Chondrocyte (in vitro differentiated cells): ENCODE measurements at places on chromosomes 16 and 17. TPM values are rescaled to one million over a fixed set of nuclear protein-coding genes. Genes with fewer than 3 reads are reported as not detected.
A peak's percentile ranks its signal among the peaks of the same experiment; 100 is the strongest.

NECAB2 gene
- total RNA-seq = 0.40 to 0.72 TPM (median 0.58 TPM) in 3 replicates

- peaks cover 57% of the 10 kb centered on the region for H3K27me3 ChIP-seq
- no peaks in the 10 kb centered on the region for H3K4me1 ChIP-seq
- no peak overlapping the region for H3K27ac ChIP-seq
- no peak overlapping the region for H3K4me3 ChIP-seq
- DNase-seq = no peak
Observed at GRCh38 chr17:73944366-73944765, 259.1 kb upstream of the RPL38 start.

- H3K4me1 ChIP-seq = no peaks in the 10 kb centered on the region
- peak; percentile 72 for DNase-seq
- no peak overlapping the region for H3K4me3 ChIP-seq
- peaks cover 31% of the 10 kb centered on the region for H3K36me3 ChIP-seq
Observed at GRCh38 chr16:88004391-88004790, 53.2 kb downstream of the BANP start.

GRCh38 chr16:48164907-48165715 lies 9.3 kb upstream of the ABCC12 start:
- peaks cover 15% of the 10 kb centered on the region for H3K4me1 ChIP-seq
- DNase-seq = no peak
- H3K27me3 ChIP-seq = no peaks in the 10 kb centered on the region

DNA sequence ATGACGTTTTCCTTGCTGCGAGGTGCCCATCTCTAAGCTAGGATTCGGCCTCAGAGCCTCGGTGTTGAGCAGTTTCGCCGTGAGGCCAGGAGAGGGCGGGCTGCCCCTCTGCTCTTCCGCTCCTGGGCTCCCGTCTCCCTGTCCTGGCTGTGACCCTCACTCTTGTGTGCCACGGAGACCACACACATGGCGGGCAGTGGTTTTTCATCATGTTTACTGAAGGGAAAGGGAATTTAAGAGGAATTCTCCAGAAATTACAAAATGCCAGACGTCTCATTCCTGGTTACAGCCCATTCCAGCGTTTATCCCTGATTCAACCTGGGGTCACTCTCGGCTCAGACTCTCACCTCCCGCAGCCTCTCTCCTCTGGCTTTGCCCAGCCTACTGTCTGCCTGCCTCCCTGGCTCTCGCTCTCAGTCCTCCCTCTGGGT lies 96.8 kb upstream of the ELAC2 start:
- H3K36me3 ChIP-seq = no peaks in the 10 kb centered on the region
- peak overlapping the region; percentile 70 for H3K4me3 ChIP-seq
- H3K27me3 ChIP-seq = peaks cover 14% of the 10 kb centered on the region
- DNase-seq = no peak
- H3K27ac ChIP-seq = no peak overlapping the region

DNA sequence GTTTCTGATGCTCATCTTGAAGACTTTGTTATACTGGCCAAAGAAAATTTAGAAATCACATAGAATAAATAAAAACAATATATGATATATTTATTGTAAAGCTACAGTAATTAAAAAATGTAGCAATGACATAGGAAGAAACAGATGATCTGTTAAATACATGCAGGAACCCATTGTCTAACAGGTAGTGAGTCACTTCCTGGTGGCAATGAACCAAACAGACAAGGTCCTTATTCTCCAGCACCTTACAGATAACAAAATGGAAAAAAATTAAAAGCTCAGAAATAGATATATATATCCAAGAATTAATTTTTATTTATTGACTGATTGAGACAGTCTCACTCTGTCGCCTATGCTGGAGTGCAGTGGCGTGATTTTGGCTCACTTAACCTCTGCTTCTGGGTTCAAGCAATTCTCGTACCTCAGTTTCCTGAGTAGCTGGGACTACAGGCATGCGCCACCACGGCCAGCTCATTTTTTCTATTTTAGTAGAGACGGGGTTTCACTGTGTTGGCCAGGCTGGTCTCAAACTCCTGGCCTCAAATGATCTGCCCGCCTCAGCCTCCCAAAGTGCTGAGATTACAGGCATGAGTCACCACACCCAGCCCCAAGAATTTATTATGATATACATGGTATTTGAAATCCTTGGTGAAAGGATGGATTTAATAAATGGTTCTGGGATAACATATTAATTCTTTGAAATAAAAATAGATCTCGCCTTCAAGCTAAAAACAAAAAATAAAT lies 7.5 kb downstream of the NETO2 start:
- H3K36me3 ChIP-seq = no peaks in the 10 kb centered on the region
- no peak overlapping the region for H3K27ac ChIP-seq
- H3K4me3 ChIP-seq = no peak overlapping the region
- H3K27me3 ChIP-seq = no peaks in the 10 kb centered on the region
- peaks cover under 1% of the 10 kb centered on the region for H3K4me1 ChIP-seq

DNA sequence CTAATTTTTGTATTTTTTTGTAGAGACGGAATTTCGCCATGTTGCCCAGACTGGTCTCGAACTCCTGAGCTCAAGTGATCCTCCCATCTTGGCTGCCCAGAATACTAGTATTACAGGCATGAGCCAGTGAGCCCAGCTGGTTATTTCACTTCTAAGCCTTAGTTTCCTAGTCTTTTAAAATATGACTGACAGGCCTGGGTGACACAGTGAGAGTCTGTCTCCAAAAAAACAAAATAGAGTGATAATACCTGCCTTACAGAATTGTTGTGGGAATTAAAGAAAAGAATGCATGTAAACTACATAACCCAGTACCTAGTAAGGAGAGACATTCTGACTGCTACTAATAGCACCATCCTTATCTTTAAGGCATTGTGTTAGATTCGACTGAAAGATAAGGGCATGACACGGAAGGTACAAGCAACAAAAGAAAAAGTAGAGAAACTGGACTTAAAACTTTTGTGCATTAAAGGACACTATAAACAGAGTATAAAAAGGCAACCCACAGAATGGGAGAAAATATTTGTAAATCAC lies 11.6 kb downstream of the TOM1L2 start:
- H3K4me1 ChIP-seq = peaks cover 53% of the 10 kb centered on the region
- DNase-seq = no peak
- no peak overlapping the region for H3K4me3 ChIP-seq
- H3K27me3 ChIP-seq = no peaks in the 10 kb centered on the region

- peaks cover 2% of the 10 kb centered on the region for H3K36me3 ChIP-seq
- DNase-seq = no peak
- H3K4me1 ChIP-seq = peaks cover 11% of the 10 kb centered on the region
- peaks cover 2% of the 10 kb centered on the region for H3K27me3 ChIP-seq
Observed at GRCh38 chr17:5115673-5116651, at the start of gene USP6. USP6 (plus strand) TSS chr17:5116032; CDS start chr17:5130368, 14,336 bp downstream.

DNA sequence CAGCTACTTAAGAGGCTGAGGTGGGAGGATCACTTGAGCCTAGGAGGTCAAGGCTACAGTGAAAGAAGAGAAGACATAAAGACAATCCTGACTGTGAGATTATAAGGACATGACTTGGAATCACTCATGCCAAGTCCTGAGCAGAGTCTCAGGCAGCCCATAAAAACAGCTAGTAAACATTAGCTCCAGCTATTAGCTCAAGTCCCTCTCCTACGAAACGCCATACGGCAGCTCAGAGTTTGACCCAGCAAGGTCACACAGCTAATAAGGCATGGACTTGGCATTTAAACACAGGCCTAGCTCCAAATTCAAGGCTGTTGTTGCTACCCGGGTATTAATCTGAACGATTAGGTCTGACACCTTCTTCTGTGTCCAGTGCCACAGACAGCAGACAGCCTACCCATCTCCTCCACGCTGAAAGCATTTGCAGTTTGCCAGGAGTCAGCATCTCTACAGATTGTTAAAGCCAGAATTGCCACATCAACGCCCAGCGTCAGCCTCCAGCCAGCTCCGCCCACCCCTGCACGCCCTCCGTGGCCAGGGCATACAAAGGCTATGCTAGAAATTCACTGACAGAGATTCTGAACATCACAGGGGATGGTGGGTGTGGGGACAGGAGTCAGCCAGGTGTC lies 9.9 kb upstream of the TMEM114 start:
- H3K27me3 ChIP-seq = peaks cover 28% of the 10 kb centered on the region
- no peak overlapping the region for H3K4me3 ChIP-seq
- no peak for DNase-seq

DNA sequence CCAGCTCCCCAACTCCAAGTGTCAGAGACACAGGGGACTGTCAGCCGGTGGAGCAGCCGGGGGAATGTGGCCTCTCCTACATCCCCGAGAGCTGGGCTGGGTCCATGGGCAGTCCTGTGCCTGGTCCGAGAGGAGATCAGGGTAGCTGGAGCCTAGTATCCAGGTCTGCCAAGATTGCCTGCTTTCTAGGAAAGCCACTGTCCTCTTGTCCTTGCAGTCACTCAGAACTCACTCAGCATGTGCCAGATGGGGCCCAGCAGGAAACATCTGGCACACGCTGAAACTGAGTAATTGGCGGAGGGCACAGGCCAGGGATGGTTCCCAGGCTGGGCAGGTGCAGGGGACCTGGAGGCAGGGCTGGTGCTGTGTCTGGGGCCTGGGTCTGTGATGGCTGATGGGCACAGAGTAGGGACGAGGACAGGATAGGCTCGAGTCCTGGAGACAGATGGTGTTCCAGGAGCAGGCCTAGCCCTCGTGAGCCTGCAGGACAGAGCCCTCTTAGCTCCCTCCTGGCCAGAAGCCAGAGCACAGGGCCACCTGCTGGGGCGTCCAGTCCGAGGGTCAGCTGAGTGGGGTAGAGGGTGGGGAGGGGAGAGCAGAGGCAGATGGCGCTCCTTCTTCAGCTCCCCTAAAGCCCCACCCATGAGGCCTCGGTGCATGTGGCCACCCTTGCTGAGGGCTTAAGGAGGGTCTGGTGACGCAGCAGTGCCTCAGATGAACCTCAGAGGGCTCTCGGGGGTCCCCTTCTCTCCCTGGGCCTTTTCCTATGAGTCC lies 31.1 kb downstream of the ADCY7 start:
- H3K4me3 ChIP-seq = no peak overlapping the region
- no peaks in the 10 kb centered on the region for H3K36me3 ChIP-seq
- no peak overlapping the region for H3K27ac ChIP-seq
- no peaks in the 10 kb centered on the region for H3K27me3 ChIP-seq

DNA sequence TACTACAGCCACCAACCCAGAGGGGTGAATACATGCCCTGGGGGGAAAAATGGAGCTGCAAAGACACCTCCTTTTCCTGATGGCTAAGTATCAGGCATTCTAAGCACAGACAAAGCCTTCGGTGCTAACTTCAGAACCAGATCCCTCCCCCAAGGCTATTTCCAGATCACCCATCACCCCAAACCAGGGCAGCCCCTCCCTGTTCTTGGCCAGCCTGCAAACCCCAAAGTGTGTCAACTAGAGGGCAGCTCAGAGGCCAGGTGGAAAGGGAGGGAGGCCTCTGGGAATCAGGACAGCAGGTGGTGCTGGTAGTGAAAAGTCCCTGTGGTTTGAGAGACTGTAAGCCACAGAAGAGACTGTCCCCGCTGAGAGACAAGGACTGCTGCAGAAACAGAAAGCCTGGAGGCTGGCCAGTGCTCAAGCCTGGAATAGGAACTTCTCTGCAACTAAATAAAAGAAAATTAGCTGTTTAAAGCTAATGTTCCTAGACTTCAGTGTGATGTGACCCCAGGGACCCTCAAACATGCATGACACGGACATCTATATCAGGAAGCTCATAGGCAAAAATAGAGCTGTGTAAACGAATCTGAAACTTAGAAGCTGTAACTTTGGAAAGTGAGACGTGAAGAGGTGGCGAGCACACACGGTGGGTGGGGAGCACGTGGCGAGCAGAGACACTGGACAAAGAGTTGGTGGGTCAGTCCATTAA lies 9.1 kb downstream of the TUBG1 start:
- H3K4me1 ChIP-seq = peaks cover 9% of the 10 kb centered on the region
- H3K4me3 ChIP-seq = no peak overlapping the region
- DNase-seq = no peak
